ENCODE measurements at places on chromosomes 2 and 18.

DNA sequence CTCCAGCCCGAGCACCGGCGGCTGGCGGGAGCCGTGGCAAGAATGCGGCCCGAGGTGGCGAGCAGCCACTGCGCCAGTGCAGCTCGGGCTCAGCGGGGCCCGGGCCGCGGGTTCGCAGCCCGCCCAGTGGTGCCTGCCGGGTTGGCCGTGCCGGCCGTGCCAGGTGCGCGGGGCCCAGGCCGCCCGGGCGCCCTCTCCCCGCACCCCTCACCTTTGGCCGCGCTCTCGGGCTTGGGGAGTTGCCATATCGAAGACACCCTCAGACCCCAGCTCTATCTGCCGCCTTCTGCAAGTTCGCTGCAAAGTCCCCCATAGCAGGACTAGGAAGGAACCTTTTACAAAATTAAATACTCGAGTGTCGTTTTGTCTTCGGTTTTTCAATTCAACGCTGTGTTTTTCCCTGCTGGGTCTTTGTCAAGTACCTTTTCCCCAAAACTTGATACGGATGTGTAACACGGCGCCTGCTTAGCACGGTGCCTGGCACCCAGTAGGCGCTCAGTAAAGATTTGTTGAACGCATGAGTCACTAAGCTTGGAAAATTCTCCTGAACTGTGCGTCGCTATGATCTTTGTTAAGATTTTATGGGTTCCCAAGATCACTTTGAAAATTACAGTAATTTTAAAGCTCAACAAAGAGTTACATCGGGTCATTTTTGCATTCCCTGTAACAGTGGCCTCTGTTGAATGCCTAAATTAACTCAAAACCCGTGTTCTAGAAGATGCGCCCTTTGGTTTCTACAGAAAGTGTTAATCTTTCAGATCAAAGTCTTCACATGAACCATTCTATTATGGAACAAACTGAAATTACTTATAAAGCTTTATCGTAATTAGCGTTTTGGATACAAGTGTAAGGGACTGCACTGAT lies 750 bp downstream of the STRADB start:
- peaks cover 38% of the 10 kb centered on the region for H3K4me1 ChIP-seq
- H3K4me3 ChIP-seq, result peak overlapping the region; percentile 86
- no peaks in the 10 kb centered on the region for H3K36me3 ChIP-seq
- no peaks in the 10 kb centered on the region for H3K27me3 ChIP-seq
- DNase-seq, result no peak
- H3K27ac ChIP-seq, result peak overlapping the region; percentile 87

- no peaks in the 10 kb centered on the region for H3K27me3 ChIP-seq
- H3K36me3 ChIP-seq, result peaks cover 7% of the 10 kb centered on the region
- peaks cover 34% of the 10 kb centered on the region for H3K4me1 ChIP-seq
- no peak overlapping the region for H3K4me3 ChIP-seq
- DNase-seq, result no peak
- no peak overlapping the region for H3K27ac ChIP-seq
Measured at GRCh38 chr18:55249550-55249949, 290.3 kb upstream of the CCDC68 start.

DNA sequence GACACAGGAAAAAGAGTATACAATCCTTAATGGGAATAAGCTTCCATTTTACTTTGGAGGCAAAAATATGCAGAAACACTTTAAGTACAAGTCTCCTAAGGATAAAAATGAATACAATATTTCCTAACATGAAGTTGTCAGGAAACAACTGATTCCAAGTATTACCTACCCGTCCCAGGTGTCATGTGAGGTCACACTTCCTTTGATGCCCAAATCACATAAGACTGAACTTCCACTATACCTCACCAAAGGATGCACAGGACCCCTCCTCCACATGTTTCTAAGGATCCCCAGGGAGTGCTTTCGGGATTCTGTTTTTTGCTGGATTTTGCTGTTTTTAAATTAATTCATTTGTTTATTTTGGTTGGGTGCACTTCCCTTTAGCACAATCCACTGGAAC lies 438.5 kb upstream of the TCF4 start:
- no peak for DNase-seq
- H3K4me3 ChIP-seq, result no peak overlapping the region
- no peaks in the 10 kb centered on the region for H3K27me3 ChIP-seq
- H3K4me1 ChIP-seq, result no peaks in the 10 kb centered on the region

- H3K36me3 ChIP-seq, result no peaks in the 10 kb centered on the region
- H3K4me1 ChIP-seq, result no peaks in the 10 kb centered on the region
- no peak for DNase-seq
- H3K4me3 ChIP-seq, result no peak overlapping the region
- H3K27ac ChIP-seq, result no peak overlapping the region
Measured at GRCh38 chr18:78735131-78736014, 244.2 kb upstream of the SALL3 start.

GRCh38 chr2:28621172-28622100 lies 125.6 kb downstream of the PLB1 start:
- H3K36me3 ChIP-seq, result no peaks in the 10 kb centered on the region
- DNase-seq, result peak; percentile 69
- peaks cover 52% of the 10 kb centered on the region for H3K4me1 ChIP-seq
- peak overlapping the region; percentile 91 for H3K27ac ChIP-seq

DNA sequence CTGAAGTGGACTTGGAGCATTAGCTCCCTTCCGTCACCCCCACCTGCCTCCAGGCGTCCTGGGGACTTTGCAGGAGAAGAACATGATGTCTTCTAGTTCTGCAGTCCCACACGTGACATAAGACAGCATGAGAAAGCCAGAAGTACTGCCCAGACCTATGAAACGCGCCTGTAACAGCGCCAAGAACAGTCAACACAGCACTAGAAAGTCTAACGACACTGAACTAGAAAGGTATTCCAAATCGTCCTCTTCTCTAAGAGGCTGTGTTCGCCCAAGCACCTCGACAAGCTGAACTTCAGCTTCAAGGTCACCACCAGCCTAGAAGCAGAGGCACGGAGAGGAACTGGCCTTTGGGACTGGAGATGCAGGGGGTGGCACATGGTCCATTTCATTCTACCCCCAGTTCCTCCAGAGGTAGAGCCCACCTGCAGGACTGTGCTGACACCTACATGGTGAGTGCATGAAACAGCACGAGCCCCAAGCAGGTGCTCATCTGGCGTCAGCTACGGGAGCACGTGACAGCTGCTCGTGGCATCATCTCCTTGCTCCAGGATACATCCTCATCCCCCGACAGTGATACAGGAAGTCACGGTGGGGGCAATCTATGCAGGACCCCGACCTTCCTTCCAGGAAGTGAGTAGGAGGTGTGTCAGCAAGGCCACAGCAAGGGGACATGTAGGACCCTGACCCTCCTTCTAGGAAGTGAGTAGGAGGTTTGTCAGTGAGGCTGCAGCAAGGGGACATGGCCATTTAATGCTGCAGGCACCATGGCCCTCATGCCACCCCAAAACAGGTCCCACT lies 3.7 kb downstream of the HDAC4 start:
- no peaks in the 10 kb centered on the region for H3K27me3 ChIP-seq
- H3K4me1 ChIP-seq, result peaks cover 34% of the 10 kb centered on the region
- no peaks in the 10 kb centered on the region for H3K36me3 ChIP-seq
- H3K4me3 ChIP-seq, result no peak overlapping the region
- DNase-seq, result peak; percentile 58

- no peaks in the 10 kb centered on the region for H3K4me1 ChIP-seq
- no peak overlapping the region for H3K27ac ChIP-seq
- H3K36me3 ChIP-seq, result no peaks in the 10 kb centered on the region
- H3K27me3 ChIP-seq, result no peaks in the 10 kb centered on the region
- DNase-seq, result no peak
Measured at GRCh38 chr2:198692907-198693510, 764.7 kb downstream of the SATB2 start.

GRCh38 chr2:225600865-225601264 lies 201.4 kb downstream of the NYAP2 start:
- H3K27ac ChIP-seq, result no peak overlapping the region
- DNase-seq, result no peak
- no peaks in the 10 kb centered on the region for H3K36me3 ChIP-seq
- no peaks in the 10 kb centered on the region for H3K4me1 ChIP-seq
- H3K27me3 ChIP-seq, result no peaks in the 10 kb centered on the region
- H3K4me3 ChIP-seq, result no peak overlapping the region

DNA sequence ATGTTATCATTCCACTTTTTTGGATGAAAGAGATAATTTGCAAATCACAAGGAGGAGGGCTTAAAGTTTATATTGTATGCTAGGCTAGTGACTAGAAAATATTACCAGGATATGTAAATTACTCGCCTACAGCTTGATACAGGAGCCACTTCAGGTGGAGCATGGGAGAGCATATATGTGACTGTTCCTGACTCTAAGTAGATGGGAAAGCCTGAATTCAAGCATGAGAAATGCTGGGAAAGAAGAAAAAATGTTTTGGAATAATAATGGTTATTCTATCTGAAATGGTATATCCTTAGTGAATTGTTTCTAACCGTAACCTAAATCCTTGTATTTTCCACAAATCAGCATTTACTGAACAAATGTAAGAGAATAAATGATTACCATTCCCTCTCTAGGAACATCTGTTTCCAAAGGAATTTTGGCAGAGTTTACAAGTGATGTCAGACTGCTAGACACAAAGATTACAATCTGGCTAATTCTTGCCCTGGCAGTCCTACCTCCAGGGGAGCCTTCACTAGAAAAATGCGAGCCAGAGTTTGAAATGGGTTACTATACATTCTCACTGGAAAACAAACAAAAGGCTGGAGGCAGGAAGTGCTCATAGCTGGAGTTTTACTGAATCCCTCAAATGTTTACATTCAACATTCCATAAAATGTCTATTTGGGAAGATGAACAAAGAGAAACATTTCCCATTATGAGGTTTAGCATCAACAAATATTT lies 129.4 kb upstream of the MAPRE2 start:
- H3K4me3 ChIP-seq, result no peak overlapping the region
- DNase-seq, result no peak
- H3K27me3 ChIP-seq, result no peaks in the 10 kb centered on the region

GRCh38 chr2:55151733-55152433 lies 80.2 kb downstream of the CLHC1 start:
- no peak for DNase-seq
- H3K27me3 ChIP-seq, result no peaks in the 10 kb centered on the region
- peak overlapping the region; percentile 22 for H3K27ac ChIP-seq
- H3K4me3 ChIP-seq, result no peak overlapping the region
- H3K4me1 ChIP-seq, result peaks cover 60% of the 10 kb centered on the region

- no peaks in the 10 kb centered on the region for H3K27me3 ChIP-seq
- no peak for DNase-seq
- no peak overlapping the region for H3K4me3 ChIP-seq
- no peaks in the 10 kb centered on the region for H3K4me1 ChIP-seq
- no peaks in the 10 kb centered on the region for H3K36me3 ChIP-seq
Measured at GRCh38 chr2:19722531-19722971, 179.2 kb downstream of the TTC32 start.

- H3K4me1 ChIP-seq, result no peaks in the 10 kb centered on the region
- no peak overlapping the region for H3K27ac ChIP-seq
- no peaks in the 10 kb centered on the region for H3K27me3 ChIP-seq
- no peaks in the 10 kb centered on the region for H3K36me3 ChIP-seq
Measured at GRCh38 chr2:68700560-68700959, 34.1 kb upstream of the ARHGAP25 start.

DNA sequence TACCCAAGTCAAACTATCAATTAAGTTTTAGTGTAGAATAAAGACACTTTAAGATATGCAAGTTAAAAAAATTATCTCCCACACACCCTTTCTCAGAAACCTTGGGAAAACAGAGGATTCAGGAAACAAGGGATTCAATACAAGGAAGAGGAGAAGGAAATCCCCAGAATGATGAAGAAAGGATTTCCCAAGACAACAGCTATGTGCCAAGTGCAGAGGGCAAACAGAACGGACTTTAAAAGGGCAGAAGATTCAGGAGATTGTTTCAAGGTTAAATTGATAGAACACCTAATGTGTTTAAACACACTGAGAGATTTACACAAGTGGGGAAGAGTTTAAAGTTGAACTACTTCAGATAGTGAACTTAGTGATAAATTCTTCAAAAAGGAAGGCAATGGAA lies 71.5 kb upstream of the EPAS1 start:
- peaks cover 31% of the 10 kb centered on the region for H3K4me1 ChIP-seq
- DNase-seq, result no peak
- no peaks in the 10 kb centered on the region for H3K36me3 ChIP-seq
- H3K27me3 ChIP-seq, result no peaks in the 10 kb centered on the region
- no peak overlapping the region for H3K4me3 ChIP-seq

DNA sequence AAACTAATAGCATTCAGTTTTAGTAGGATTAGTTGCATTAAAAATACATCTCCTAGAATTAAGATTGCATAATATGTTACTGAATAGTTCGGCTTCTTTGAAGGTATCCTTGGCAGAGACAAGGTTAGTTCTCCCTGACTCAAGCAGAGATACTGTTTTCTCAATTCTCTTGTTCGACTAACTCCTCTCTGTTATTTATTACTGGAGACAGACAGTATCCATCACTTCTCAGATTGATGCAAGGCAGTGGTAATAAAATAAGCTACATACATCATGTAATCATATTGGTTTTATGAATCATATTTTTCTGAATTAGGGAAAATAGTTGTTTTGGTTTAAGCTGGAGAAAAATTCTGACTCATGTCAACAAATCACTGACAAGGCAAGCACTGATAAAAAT lies 134.8 kb downstream of the SLC8A1 start:
- no peaks in the 10 kb centered on the region for H3K36me3 ChIP-seq
- H3K4me3 ChIP-seq, result no peak overlapping the region
- DNase-seq, result no peak
- H3K27me3 ChIP-seq, result no peaks in the 10 kb centered on the region

GRCh38 chr2:84702941-84703340 lies 177.9 kb downstream of the TRABD2A start:
- peaks cover 5% of the 10 kb centered on the region for H3K4me1 ChIP-seq
- no peak for DNase-seq
- no peaks in the 10 kb centered on the region for H3K36me3 ChIP-seq
- no peak overlapping the region for H3K4me3 ChIP-seq

- peaks cover 94% of the 10 kb centered on the region for H3K36me3 ChIP-seq
- no peaks in the 10 kb centered on the region for H3K4me1 ChIP-seq
- no peaks in the 10 kb centered on the region for H3K27me3 ChIP-seq
- no peak for DNase-seq
Measured at GRCh38 chr2:63893163-63893562, 51.5 kb downstream of the UGP2 start.

DNA sequence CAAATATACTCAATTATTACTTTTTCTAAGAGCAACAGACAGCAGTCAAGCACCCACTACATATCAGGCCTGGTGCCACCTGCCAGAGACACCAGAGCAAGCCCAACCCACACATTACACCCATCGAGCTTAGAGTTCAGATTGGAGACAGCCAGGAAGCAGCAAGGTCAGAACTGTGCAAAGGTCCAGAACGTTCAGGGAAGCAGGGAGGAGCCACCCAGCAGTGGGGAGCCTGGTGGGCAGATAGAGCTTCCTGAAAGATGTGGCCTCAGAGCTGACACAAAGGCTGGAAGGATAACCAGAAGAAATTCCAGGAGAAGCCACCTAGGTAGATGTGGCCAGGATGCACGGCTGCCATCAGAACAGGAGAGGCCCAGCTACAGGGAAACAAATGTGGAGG lies 440.5 kb upstream of the ID2 start:
- H3K36me3 ChIP-seq, result no peaks in the 10 kb centered on the region
- H3K4me1 ChIP-seq, result peaks cover 15% of the 10 kb centered on the region
- no peak overlapping the region for H3K27ac ChIP-seq

- no peak overlapping the region for H3K4me3 ChIP-seq
- H3K36me3 ChIP-seq, result peaks cover 65% of the 10 kb centered on the region
- DNase-seq, result no peak
- peaks cover 5% of the 10 kb centered on the region for H3K4me1 ChIP-seq
- H3K27me3 ChIP-seq, result no peaks in the 10 kb centered on the region
- H3K27ac ChIP-seq, result no peak overlapping the region
Measured at GRCh38 chr18:74261053-74261713, 30.6 kb downstream of the CYB5A start.

All from lower lobe of right lung (tissue), 2 donors.